ENCODE measurements at places on chromosomes 1 and 21. TPM values are rescaled to one million over a fixed set of nuclear protein-coding genes. Genes with fewer than 3 reads are reported as not detected.

The KRTAP19-1 gene
- not detected for total RNA-seq

- H3K27me3 ChIP-seq, result no peaks in the 10 kb centered on the region
- no peak overlapping the region for H3K4me3 ChIP-seq
- H3K4me1 ChIP-seq, result no peaks in the 10 kb centered on the region
- no peaks in the 10 kb centered on the region for H3K36me3 ChIP-seq
- no peak overlapping the region for H3K27ac ChIP-seq
Observed at GRCh38 chr1:62922006-62922405, 138.1 kb downstream of the ATG4C start.

DNA sequence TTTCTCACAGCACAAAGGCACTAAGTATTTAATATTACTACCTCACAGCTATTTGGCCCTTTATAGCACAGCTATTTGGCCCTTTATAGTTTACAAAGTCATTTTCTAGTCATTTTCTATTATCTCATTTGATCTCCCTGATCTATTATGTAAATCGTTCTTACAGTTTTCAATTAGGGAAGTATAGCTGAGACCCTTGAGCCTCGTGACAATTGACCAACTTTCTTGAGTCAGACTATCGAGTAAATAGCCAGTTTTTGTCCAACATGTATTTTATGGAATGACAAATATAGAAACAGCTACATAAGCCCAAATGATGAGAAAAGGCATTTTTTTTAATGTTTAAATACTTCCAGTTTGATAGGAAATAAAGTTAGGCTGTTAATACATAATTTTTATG, 7.0 kb upstream of the ANGPTL1 start:
- H3K4me1 ChIP-seq, result no peaks in the 10 kb centered on the region
- H3K27ac ChIP-seq, result no peak overlapping the region
- H3K4me3 ChIP-seq, result no peak overlapping the region

The TESK2 gene
- 8.2 TPM for total RNA-seq

The PLPPR4 gene
- total RNA-seq, result 0.17 TPM

GRCh38 chr1:51535006-51535592, 16.0 kb upstream of the EPS15 start:
- DNase-seq, result peak; percentile 45
- H3K36me3 ChIP-seq, result no peaks in the 10 kb centered on the region
- H3K4me3 ChIP-seq, result no peak overlapping the region

DNA sequence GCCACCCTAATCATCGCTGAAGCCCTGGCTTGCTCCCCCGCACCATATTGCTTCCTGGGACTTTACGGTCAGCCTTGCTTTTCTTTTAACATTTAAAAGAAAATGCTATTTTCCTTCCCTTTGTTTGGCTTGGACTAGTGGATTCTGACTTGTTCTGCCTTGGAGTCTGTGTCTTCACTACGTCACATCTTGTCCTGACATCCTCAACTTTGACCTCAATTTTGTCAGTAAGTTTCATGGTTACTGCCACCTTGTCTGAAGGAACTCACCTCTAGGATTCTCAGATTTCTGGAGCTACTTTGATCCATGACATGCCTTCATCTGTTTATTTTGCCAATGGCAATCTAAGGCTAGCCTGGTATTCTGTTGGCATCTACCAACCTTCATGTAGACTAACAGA, 4.3 kb downstream of the RNASEL start:
- H3K4me1 ChIP-seq, result no peaks in the 10 kb centered on the region
- no peaks in the 10 kb centered on the region for H3K27me3 ChIP-seq
- H3K36me3 ChIP-seq, result peaks cover 6% of the 10 kb centered on the region
- H3K27ac ChIP-seq, result no peak overlapping the region

- no peaks in the 10 kb centered on the region for H3K36me3 ChIP-seq
- DNase-seq, result peak; percentile 6
- no peaks in the 10 kb centered on the region for H3K4me1 ChIP-seq
- H3K27ac ChIP-seq, result no peak overlapping the region
- H3K4me3 ChIP-seq, result no peak overlapping the region
Observed at GRCh38 chr1:34690269-34690668, 64.6 kb upstream of the GJB5 start.

GRCh38 chr21:15667819-15668218, 62.0 kb upstream of the USP25 start:
- H3K36me3 ChIP-seq, result no peaks in the 10 kb centered on the region
- H3K4me1 ChIP-seq, result no peaks in the 10 kb centered on the region
- H3K4me3 ChIP-seq, result no peak overlapping the region
- no peaks in the 10 kb centered on the region for H3K27me3 ChIP-seq
- H3K27ac ChIP-seq, result no peak overlapping the region

The OR2L13 gene
- not detected for total RNA-seq

DNA sequence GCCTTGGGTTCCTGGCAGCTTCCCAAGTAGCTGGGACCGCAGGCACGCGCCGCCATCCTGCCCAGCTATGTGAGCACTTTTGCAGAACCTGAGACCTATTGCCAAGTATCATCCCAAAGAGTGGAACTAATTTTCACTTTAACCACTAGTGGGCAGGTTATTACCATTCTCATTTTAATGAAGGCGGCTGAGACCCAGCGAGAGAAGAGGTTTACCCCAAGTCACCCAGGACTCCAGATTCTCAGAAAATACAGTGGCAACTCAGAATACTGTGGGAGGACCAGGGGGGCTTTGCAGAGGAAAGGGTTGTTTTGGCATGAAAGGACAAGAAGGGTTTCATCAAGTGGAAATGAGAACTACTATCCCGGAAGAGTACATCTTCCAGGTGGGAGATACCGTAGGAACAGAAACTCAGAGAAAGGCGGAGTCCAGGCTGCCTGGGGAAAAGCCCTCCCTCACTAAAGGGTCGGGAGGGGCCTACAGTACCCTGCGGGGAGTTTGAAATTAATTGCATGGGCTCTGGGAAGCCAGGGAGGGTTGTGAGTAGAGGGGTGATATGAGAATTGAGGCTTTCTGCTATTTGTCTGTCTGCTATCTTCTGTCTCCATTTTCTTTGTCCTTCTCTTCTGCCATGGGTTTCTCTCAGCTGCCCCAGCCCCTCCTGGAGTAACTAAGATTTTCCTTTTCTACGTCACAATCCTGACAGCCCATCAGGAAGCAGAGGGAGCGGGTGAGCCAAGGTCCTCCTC, 7.2 kb upstream of the SEMA4A start:
- DNase-seq, result no peak
- no peaks in the 10 kb centered on the region for H3K36me3 ChIP-seq
- no peaks in the 10 kb centered on the region for H3K27me3 ChIP-seq
- no peak overlapping the region for H3K4me3 ChIP-seq

DNA sequence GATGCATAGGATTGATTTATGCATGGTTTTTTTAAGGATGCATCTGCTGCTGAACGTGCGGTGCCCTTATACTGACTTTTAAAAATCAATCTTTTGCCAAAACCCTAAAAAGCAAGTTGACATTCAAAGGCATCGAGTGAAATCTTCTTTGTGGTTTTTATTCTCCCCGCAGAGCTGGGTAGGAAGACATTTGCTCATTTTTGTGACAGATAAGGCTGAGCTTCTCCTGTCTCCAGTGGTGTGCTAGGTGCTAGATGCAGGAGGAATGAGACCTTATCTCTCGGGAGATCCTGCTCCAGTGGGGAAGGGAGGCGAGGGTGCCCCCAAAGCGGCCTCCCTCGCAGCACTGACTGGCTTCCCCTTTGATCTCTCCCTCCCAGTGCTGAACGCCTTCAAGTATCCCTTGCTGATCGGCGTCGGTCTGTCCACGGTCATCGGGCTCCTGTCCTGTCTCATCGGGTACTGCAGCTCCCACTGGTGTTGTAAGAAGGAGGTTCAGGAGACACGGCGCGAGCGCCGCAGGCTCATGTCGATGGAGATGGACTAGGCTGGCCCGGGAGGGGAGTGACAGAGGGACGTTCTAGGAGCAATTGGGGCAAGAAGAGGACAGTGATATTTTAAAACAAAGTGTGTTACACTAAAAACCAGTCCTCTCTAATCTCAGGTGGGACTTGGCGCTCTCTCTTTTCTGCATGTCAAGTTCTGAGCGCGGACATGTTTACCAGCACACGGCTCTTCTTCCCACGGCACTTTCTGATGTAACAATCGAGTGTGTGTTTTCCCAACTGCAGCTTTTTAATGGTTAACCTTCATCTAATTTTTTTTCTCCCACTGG, 14.9 kb upstream of the CD101 start:
- H3K27ac ChIP-seq, result no peak overlapping the region
- H3K4me1 ChIP-seq, result peaks cover 10% of the 10 kb centered on the region
- H3K36me3 ChIP-seq, result no peaks in the 10 kb centered on the region
- H3K27me3 ChIP-seq, result no peaks in the 10 kb centered on the region
- H3K4me3 ChIP-seq, result no peak overlapping the region
- no peak for DNase-seq

DNA sequence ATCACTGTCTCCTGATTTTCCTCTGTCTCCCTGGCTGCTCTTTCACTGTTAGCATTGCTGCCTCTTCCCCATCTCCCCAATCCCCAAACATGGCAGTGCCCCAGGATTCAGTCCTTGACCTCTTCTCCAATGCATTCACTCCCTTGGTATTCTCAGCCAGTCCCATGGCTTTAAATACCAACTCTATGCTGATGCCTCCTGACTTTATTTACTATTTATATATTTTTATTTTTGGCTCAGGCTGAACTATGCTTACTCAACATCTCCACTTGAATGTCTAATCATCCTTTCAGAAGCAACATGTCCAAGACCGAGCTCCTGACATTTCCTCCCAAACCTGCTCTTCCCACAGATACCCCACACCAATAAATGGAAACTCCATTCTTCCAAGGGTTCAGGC, 26.3 kb downstream of the NMNAT2 start:
- no peaks in the 10 kb centered on the region for H3K27me3 ChIP-seq
- H3K4me3 ChIP-seq, result no peak overlapping the region
- H3K4me1 ChIP-seq, result no peaks in the 10 kb centered on the region
- H3K27ac ChIP-seq, result no peak overlapping the region
- H3K36me3 ChIP-seq, result no peaks in the 10 kb centered on the region
- no peak for DNase-seq

- H3K4me3 ChIP-seq, result no peak overlapping the region
- peaks cover 80% of the 10 kb centered on the region for H3K36me3 ChIP-seq
- no peak for DNase-seq
- H3K27me3 ChIP-seq, result no peaks in the 10 kb centered on the region
- H3K4me1 ChIP-seq, result no peaks in the 10 kb centered on the region
- no peak overlapping the region for H3K27ac ChIP-seq
Observed at GRCh38 chr1:52416811-52417210, 12.4 kb downstream of the PRPF38A start.

The OR6K6 gene
- not detected for total RNA-seq

GRCh38 chr1:163440090-163440489, 118.3 kb downstream of the NUF2 start:
- no peak for DNase-seq
- H3K4me1 ChIP-seq, result no peaks in the 10 kb centered on the region
- no peak overlapping the region for H3K27ac ChIP-seq
- no peaks in the 10 kb centered on the region for H3K27me3 ChIP-seq

The APOBEC4 gene
- not detected for total RNA-seq

- H3K4me1 ChIP-seq, result peaks cover 13% of the 10 kb centered on the region
- H3K4me3 ChIP-seq, result no peak overlapping the region
- H3K27ac ChIP-seq, result no peak overlapping the region
Observed at GRCh38 chr1:9344426-9345200, 51.9 kb downstream of the SPSB1 start.

DNA sequence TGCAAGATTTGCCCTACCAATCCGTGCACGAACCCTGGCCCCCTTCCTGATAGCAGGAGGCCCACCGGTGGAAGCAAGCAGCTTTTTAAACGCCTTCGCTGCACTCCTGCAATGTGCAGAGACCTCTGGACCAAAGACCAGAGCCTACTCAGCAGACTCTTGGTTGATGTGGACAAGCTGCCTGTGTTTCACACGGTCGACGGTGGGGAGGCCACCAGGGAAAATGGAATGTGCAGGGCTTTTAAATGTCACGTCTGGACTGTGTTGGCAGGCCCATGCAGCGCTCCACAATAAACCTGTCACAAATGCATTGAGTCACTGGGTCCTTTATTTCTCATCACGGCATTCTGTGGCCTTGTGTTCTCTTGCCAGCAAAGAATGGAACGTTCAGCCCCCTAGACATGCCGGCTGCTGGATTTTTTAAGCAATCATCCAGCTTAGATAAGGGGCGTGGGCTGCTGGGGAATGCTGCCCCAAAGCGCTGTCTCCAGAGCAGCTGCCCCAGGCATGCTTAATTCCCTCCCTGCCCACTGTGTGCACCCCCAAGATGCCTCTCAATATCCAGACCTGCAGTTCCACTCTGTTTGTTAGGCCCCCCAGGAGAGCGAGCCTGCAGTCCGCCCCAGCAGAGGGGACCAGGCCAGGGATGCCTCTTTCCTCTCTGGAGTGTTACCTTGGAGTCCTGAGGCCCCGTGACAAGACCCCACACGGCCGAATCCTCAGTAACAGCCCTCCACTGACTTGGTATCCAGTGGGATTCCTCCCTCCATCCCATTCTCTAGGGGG, 71.3 kb downstream of the ATP5PO start:
- H3K27ac ChIP-seq, result no peak overlapping the region
- H3K36me3 ChIP-seq, result peaks cover 4% of the 10 kb centered on the region
- H3K4me3 ChIP-seq, result no peak overlapping the region
- H3K4me1 ChIP-seq, result no peaks in the 10 kb centered on the region

The LGR6 gene
- total RNA-seq, result 0.05 TPM
